ENCODE measurements at places on chromosomes 4 and X.

GRCh38 chr4:3819210-3819919, 53.2 kb downstream of the ADRA2C start:
- no peak for DNase-seq

DNA sequence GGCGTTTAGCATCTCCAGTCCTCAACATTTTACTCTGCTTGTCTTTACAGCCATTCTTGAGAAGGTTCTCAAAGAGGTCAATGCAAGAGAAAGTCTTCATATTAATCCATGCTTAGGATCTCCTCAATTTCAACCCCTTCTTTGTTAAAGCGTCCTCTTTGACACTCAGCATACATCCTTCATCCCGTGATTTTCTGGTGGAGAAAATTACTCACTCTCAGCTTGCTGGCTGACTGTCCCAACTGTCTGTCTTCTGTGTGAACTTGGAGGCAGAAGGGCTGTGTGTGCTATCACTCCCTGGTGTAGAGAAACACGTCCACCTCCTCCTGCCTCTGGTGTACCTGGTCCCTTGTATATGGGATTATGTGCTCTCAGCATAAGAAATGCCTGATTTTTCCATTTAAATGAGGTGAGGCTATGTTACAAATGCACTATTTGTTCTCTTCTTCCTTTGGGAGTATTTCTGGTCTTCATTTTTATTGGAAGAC, 57.8 kb downstream of the GALNT7 start:
- no peak for DNase-seq

DNA sequence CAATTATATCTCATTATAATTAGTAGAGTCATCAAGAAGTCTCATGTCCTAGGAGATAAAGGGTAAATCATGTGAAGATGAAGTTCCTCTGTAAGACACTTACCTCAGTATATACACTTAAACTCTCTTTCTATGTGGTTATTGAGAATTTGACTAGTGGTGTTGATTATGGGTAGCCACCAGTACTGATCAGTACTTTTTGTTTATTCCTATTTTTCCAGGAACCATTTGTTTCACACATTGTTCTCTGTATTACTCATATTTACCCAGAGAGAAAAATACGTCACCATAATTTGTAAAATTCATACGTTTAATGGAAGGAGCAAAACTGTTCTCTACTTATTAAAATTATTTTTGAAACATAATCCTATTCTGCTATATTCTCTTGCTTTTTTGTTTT, 55.8 kb upstream of the PRDM8 start:
- no peak for DNase-seq

DNA sequence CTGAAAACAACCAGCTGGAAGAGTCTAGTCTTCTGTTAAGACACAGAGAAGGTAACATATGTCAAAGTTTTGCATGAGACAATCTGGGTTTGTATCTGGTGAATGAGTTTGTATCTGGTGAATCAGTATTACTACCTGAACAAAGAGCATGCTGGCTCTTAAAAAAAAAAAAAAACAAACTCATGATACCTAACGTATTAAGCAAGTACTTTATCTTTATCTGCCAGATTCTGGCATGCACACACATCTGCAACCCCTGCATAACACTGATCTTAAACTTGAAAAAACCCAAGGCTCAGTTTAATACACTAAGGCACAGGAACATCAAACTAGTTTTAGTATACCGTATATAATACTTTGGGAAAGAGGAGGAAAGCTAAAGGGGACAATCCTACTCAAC, 5.8 kb downstream of the YTHDC1 start:
- no peak for DNase-seq

DNA sequence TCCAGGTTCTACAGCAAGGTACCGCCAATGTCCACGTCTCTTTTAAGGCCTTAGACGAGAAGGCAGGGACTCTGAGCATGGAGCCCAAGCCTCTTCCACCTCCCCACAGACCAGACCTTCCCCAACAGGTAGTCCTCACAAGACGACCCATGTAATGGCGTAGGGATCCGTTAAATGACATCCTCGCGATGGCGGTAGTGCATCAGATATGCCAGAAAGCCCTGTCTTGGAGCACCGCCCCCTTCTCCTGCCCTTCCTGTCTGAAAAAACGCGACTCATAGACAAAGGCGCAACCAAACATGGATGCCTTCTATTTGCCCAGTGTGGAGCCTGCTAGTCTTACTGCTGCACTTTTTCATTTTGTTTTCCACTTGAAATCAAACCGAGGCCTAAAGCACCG, 185.4 kb downstream of the OR13H1 start:
- no peak for DNase-seq

GRCh38 chrX:117840645-117841044, 276.0 kb downstream of the KLHL13 start:
- no peak for DNase-seq

GRCh38 chrX:154012336-154012991, 7.2 kb downstream of the IRAK1 start:
- DNase-seq = no peak

- DNase-seq = no peak
Measured at GRCh38 chrX:103376118-103376978, at the start of gene BEX3. BEX3 (plus strand) TSS chrX:103376538; CDS start chrX:103377522, 984 bp downstream.

GRCh38 chr4:10722957-10723356, 38.4 kb upstream of the CLNK start:
- no peak for DNase-seq

DNA sequence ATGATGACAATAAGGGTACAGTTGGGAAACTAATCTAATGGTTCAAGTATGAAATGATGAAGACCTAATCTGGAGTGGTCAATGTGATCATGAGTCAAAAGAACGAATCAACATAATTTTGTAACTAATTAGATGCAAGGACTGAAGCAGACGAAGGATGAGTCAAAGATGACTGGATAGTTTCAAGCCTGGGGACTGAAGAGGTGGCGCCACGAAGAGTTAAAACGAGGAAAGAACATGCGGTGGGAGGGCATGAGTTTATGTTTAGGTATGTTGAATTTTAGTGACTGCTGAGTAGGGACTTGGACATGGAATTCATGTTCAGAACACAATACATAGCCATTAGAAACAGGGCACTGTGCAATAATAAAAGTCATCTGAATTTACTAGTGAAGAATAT, 221.5 kb upstream of the FAM241A start:
- DNase-seq = no peak

GRCh38 chr4:144579411-144580030, 66.4 kb upstream of the HHIP start:
- DNase-seq = no peak

DNA sequence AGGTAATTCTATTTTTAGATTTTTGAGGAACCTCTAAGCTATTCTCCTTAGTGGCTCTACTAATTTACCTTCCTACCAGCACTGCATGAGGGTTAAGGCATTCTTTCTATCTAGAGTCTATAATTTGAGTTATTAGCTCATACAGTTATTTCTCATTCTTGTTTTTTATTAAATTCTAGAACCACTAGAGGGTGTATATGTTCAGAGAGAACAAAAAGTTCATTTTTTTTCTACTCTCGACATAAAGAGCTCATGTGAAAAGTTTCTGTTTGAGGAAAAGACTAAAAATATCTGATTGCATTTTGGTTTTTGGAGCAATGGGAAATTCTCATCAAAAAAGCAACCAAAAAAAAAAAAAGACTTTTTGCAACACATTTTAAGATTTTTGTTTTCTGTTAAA, 57.0 kb upstream of the LRAT start:
- DNase-seq = no peak

- no peak for DNase-seq
Measured at GRCh38 chr4:98612318-98613250, 45.8 kb downstream of the TSPAN5 start.

GRCh38 chr4:153089742-153090141, 114.5 kb upstream of the TRIM2 start:
- DNase-seq = no peak

DNA sequence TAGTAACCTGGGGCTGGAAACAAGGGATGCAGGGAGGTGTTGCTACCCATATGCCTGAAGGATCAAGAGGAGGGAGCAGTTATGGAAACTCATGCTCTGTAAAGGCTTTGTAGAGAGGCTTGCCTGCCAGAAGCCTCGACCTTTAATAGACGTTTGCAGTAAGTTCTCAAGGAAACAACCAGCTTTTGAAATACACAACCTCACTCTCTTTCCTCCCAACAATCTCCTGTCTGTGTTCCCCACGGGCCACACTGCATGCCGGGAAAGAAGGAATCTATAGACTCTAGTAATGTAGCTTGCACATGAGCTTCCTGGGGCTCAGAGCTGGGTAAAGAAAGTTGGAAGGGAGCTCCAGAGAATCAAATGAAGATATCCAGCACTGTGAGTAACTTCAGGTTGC, 101.6 kb upstream of the PACRGL start:
- no peak for DNase-seq

DNA sequence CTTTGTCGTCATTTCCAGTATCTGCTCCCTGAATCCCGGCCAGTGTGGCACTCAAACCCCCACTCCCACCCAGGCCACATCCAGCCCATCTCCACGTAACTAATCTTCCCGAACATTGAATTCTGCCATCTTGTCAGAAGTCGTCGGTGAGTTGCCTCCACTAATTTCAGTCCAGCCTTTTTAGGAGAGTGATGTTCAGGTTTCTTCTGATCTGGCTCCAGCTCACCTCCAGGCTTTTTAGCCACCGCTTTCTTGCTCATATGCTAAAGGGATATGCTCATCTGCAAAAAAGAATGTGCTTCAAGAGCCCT, 1.3 kb downstream of the TMEM165 start:
- DNase-seq = no peak

GRCh38 chr4:17680559-17681280, 66.3 kb downstream of the MED28 start:
- DNase-seq = no peak

DNA sequence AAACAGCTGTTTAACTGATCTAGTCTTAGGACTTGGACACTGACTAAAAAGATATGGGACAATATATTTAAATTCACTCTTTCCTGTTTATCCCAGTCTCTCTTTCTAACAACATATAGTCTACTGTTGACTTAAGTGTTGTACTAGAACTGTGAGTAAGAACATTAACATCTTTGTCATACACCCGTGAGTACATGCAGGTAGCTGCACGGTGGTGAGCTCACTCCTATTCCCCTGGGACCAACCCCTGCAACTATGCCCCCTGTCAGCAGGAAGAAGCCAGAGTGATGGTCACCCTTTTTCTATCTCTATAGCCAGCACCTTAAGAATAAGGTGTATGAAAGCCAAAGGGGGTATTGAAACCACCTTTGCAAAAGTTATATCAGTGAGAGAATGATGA, 17.6 kb downstream of the TBL1X start:
- DNase-seq = no peak

DNA sequence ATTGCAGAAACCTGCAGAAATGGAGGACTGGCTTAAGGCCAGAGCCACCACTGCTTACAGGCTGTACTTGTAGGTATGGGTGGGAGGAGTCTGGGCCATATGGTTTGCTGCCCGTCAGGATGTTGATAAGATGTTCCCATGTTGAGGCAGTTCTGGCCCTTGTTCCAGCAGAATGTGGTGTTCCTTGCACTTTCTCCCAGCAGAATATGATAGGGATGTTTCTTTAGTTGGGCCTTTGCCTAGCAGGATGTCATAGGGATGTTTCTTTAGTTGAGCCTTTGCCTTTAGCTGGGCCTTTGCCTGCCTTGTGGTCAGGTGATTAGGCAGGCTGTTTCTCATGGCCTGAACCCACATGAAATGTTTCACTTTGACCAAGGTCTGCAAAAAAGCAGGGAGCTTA, 139.1 kb upstream of the PAQR3 start:
- DNase-seq = peak; percentile 44

GRCh38 chr4:86961605-86962295, 26.9 kb downstream of the AFF1 start:
- no peak for DNase-seq

GRCh38 chrX:39654183-39654925, 443.4 kb downstream of the BCOR start:
- no peak for DNase-seq

GRCh38 chrX:136630881-136631280, 17.1 kb upstream of the CD40LG start:
- no peak for DNase-seq

GRCh38 chr4:1668488-1668840, 15.6 kb downstream of the FAM53A start:
- no peak for DNase-seq

GRCh38 chr4:151745481-151746231, 15.2 kb downstream of the GATB start:
- DNase-seq = no peak

DNA sequence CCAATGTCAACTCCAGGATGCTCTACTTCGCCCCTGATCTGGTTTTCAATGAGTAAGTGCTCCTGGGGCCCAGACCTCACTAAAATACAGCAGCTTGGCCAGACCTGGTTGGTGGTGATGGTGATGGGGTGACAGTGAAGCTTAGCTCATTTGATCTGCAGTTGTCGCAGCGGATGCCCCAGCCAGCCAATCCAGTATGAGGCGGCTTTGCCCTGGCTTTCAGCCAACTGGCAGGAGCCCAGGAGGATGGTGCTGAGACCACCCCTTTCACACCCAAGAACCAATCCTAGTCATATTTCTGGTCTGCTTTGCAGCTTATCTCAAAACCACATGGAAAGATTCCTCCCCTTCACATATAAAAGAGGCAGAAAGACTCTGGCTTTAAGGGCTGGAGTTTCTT, 173.8 kb downstream of the AR start:
- DNase-seq = no peak

Measured in gastrocnemius medialis (tissue), 4 donors.